ENCODE measurements at places on chromosomes 16 and 17.

DNA sequence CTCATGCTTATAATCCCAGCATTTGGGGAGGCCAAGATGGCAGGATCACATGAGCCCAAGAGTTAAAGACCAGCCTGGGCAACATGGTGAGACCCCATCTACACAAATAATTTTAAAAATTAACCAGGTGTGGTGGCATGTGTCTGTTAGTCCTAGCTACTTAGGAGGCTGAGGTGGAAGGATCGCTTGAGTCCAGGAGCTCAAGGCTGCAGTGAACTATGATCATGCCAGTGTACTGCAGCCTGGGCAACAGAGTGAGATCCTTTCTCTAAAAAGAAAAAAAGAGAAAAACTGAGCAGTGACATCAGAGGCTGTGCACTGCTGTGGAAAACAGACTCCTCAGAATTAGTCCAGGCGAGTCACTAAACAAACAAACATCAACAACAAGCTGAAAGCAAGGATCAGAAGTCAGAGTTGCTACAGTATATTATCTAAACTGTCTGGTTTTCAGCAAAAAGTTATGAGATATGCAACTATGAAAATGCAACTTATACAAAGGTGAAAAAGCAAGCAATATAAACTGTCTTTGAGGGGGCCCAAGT, 39.3 kb downstream of the CBFB start:
- no peak for DNase-seq

DNA sequence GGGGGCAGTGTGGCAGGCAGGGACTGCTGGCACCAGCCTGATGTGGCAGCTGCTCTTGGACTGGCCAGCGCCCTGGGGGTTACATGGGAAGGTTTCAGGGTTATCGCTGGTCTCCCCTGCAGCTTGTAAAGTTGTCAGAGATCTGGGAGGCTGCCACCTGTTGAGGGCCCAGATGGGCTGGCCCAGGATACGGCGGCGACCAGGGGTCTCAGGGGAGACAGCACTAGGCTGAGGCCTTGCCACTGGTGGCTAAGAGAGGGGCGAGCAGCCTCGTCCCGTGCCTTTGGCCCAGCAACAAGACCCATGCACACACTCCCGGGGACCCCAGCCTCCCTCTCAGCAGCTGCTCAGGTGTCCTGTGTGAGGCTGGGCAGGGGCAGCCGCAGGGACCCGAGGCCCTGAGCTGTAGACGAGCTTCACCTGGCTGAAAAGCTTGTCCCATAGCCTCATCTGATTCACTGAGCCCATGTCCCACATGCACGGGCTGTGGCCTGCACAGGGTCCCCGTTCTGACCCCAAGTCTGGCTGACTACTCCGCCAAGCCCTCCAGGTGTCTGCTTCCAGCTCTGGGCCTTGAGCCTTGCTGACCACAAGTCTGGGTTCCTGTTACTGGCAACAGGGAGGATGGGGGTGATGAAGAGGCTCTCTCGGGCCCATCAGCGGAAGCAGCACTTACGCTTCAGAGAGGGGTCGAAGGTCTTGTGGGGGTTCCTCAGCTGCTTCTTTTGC, 6.2 kb downstream of the DUS1L start:
- DNase-seq: no peak

GRCh38 chr16:709566-710499, 4.2 kb upstream of the FBXL16 start:
- DNase-seq: peak; percentile 60

DNA sequence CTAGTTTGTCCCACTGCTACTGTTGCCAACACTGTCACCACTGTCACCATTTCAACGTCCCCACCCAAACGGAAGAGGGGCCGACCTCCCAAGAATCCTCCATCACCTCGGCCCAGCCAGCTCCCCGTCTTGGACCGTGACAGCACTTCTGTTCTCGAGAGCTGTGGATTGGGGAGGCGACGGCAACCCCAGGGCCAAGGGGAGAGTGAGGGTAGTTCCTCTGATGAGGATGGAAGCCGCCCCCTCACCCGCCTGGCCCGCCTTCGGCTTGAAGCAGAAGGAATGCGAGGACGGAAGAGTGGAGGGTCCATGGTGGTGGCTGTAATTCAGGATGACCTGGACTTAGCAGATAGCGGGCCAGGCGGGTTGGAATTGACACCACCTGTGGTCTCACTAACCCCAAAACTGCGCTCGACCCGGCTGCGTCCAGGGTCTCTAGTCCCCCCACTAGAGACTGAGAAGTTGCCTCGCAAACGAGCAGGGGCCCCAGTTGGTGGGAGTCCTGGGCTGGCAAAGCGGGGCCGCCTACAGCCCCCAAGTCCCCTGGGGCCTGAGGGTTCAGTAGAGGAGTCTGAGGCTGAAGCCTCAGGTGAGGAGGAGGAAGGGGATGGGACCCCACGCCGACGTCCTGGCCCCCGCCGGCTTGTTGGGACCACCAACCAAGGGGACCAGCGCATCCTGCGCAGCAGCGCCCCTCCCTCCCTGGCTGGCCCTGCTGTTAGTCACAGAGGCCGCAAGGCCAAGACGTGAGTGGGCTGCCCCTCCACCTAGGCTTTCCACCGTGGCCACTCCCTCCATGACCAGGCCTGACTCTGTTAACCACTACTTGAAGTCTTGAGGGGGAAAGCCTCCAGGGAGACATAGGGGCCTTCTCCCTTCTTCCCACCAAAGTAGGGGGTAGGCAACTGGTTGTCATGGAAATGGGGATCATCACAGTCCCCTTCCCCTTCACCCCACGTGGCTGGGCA, 9.0 kb upstream of the PHKG2 start:
- no peak for DNase-seq

GRCh38 chr17:15480204-15480603, 12.8 kb upstream of the CDRT4 start:
- no peak for DNase-seq

- no peak for DNase-seq
Observed at GRCh38 chr16:87615621-87616041, 13.3 kb downstream of the JPH3 start.

All from MV-4-11 (cell line).